Breast epithelium (tissue), 4 donors: ENCODE measurements at places on chromosomes 1 and 21. TPM values are rescaled to one million over a fixed set of nuclear protein-coding genes. Genes with fewer than 3 reads are reported as not detected.

CADM3 gene
- total RNA-seq = 22.6 TPM

HOOK1 gene
- 33.7 TPM for total RNA-seq

CAP1 gene
- total RNA-seq = 285 TPM

TEDDM1 gene
- not detected for total RNA-seq

CPTP gene
- total RNA-seq = 16.4 TPM

PGLYRP3 gene
- total RNA-seq = not detected

SHISAL2A gene
- total RNA-seq = not detected

B3GALT2 gene
- total RNA-seq = 0.32 TPM

FAM72D gene
- total RNA-seq = not detected

RIMKLA gene
- 0.66 TPM for total RNA-seq

FMO2 gene
- total RNA-seq = 132 TPM

AMY1B gene
- total RNA-seq = not detected

TNNI3K gene
- 1.3 TPM for total RNA-seq

TMPRSS2 gene
- not detected for total RNA-seq

LRRIQ3 gene
- total RNA-seq = 2.6 TPM

TMCC2 gene
- 2.0 TPM for total RNA-seq

FHAD1 gene
- total RNA-seq = not detected

SCAF4 gene
- total RNA-seq = 18.4 TPM

PRAMEF8 gene
- not detected for total RNA-seq

PCSK9 gene
- not detected for total RNA-seq

UBE2U gene
- total RNA-seq = not detected

TM2D1 gene
- 76.1 TPM for total RNA-seq

AADACL3 gene
- total RNA-seq = not detected
